ENCODE measurements at places on chromosomes 3 and 15. TPM values are rescaled to one million over a fixed set of nuclear protein-coding genes. Genes with fewer than 3 reads are reported as not detected.

Gene MAN2A2
- total RNA-seq: 89.0 TPM

Gene UBE3A
- total RNA-seq: 138 TPM

Gene TGM4
- 0.09 TPM for total RNA-seq

Gene DOCK3
- total RNA-seq: 21.4 TPM

Gene WDR93
- total RNA-seq: 0.34 TPM

Gene WNT7A
- 0.99 TPM for total RNA-seq

Gene MESP2
- total RNA-seq: not detected

Gene TM4SF18
- 0.14 TPM for total RNA-seq

Gene PLA2G4F
- total RNA-seq: 1.5 TPM

Gene FAM3D
- total RNA-seq: 0.16 TPM

Gene SPSB4
- 12.9 TPM for total RNA-seq

Gene ZNF770
- 77.8 TPM for total RNA-seq

Gene ZNF445
- 54.1 TPM for total RNA-seq

Gene FOXL2
- total RNA-seq: not detected

- no peak overlapping the region for H3K4me3 ChIP-seq
- DNase-seq: no peak
- H3K4me1 ChIP-seq: peaks cover 24% of the 10 kb centered on the region
- H3K27ac ChIP-seq: peak overlapping the region; percentile 48
These were observed 428.8 kb downstream of the PYDC2 start for GRCh38 chr3:191889756-191890155.

- H3K27ac ChIP-seq: no peak overlapping the region
- DNase-seq: no peak
- no peaks in the 10 kb centered on the region for H3K27me3 ChIP-seq
These were observed 21.8 kb downstream of the ATP2C1 start for GRCh38 chr3:130915567-130916292.

DNA sequence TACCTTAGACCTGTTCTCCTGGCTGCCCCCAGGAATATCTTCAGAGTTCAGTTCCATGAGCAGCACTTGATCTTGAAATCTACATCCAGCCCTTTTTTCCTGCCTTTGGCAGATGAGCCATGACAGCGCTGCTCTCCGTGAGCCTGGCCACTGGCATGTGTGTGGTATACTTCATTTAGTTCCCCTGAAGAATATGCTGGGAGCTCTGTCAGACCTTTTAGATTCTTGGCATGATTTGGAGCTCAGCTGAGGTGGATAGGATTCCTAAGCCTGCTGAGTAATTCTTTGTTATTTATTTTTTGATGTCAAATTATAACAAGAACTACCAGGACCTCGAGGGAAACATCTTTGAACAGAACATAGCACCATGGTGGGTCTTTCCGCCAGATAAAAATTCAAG, 121.7 kb downstream of the EDEM1 start:
- H3K4me3 ChIP-seq: no peak overlapping the region
- no peaks in the 10 kb centered on the region for H3K4me1 ChIP-seq
- no peaks in the 10 kb centered on the region for H3K36me3 ChIP-seq

- no peaks in the 10 kb centered on the region for H3K36me3 ChIP-seq
- H3K27ac ChIP-seq: no peak overlapping the region
- H3K4me3 ChIP-seq: no peak overlapping the region
- DNase-seq: no peak
These were observed 50.0 kb downstream of the SELENOT start for GRCh38 chr3:150653110-150653561.

DNA sequence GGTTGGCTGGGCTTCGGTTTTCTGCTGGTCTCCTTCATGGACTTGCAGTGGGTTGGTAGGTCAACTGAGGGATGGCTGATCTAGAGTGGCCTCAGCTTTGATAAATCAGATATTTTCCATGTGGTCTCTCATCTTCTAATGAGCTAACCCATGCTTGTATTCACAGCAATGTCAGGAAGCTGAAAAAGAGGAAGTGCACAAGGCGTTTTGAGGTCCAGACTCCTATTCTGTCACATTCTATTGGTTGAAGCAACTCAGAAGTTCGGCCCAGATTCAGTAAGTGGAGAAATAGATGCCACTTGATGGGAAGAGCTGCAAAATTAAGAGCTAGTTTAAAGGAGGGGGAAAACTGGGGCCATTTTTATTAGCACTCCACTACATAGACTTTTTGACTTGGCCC, 361.2 kb downstream of the DIPK2A start:
- no peaks in the 10 kb centered on the region for H3K27me3 ChIP-seq
- H3K4me1 ChIP-seq: no peaks in the 10 kb centered on the region
- H3K27ac ChIP-seq: no peak overlapping the region
- peaks cover 4% of the 10 kb centered on the region for H3K36me3 ChIP-seq

DNA sequence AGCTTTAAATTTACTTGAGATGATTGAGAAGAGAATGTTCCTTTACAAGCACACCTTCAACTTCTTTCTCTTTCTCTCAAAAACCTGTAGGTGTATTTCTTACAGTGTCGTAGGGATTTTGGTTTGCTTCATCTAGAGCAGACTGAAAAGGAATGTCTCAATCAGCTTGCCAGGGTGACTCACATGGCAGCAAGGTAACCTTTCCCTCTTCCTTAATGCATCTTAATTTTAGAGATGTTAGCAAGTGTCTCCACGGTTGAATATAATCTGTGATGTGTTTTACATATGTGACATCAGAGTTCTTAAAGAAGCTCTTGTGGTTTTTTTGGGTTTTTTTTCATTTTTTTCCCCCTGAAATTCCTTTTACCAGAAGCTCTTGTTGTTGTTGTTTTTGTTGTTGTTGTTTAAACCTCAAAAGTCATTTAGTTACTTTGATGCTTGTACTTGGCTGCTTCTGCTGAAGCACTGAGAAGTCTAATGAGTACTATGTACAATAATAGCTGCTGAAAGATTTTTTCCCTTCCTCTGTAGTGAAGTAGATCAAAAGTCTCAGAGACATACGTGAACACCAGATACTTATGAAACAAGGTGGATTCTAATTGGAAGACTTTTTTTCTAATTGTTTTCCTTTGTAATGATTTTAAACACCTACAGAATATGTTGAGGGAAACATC, 83.1 kb downstream of the RETNLB start:
- H3K4me3 ChIP-seq: no peak overlapping the region
- no peak overlapping the region for H3K27ac ChIP-seq
- peaks cover 50% of the 10 kb centered on the region for H3K36me3 ChIP-seq
- no peaks in the 10 kb centered on the region for H3K4me1 ChIP-seq
- DNase-seq: no peak

GRCh38 chr3:107542665-107543064, 19.9 kb downstream of the BBX start:
- no peak overlapping the region for H3K27ac ChIP-seq
- H3K27me3 ChIP-seq: no peaks in the 10 kb centered on the region

DNA sequence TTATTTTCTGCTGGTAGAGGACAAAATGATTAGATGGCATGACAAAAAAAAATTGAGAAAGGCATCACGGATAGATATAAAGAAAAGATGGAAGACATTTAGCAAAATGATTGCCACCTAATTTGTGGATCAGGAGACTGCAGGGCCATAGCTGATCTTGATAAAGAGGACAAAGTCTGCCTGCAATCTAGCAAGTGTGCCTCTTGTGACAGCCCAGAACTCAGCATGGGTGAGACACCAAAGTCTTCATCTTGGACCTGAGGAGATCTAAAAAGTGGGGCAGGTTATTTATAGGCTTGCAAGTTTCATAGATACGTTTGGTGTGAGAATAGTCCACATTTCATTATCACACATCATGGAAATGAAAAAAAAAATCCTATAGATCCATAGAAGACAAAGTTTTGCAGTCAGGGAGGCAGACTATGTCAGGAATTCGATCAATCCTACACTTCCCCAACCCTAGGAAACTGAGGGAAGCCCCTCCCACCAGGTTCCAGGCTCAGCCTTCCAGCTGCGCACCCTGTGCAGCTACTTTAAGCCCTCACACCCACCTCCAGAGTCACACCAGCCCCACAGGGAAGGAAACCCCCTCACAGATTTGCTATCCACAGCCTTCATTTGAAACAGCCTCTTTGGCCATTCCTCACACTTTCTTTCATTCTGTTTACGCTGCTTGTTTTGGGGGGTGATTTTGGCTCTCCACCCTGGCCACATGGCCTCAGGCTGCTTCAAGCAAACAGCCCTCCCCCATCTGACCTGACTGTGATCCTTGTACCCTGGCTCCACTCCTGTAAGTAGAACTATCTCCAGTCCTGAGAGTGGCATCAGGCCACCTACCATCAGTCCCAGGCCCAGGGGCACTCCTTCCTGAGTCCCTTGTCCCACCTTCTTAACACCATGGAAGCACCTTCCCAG, 28.1 kb upstream of the KLHL6 start:
- H3K27me3 ChIP-seq: peaks cover 11% of the 10 kb centered on the region
- H3K4me3 ChIP-seq: no peak overlapping the region
- H3K4me1 ChIP-seq: peaks cover 33% of the 10 kb centered on the region
- peak overlapping the region; percentile 52 for H3K27ac ChIP-seq

DNA sequence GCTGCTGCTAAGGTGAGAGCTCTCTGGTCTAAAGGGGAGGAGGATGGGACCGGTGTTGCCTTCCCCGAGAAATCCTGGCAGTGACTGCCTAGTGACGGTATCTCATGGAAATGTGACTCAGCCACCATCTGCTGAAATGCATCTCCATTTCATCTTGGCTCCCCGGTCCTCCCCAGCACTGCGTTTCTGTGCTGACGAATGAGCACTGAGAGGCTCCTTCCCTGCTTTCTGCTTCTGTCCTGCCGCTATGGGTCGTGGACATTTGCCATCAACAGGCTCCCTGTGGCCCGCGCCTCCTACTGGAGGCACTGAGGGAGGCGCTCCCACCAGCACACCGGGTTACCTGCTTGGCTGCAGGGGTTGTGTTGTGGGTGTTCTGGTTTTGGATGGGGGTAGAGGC, 13.5 kb upstream of the SEC13 start:
- no peaks in the 10 kb centered on the region for H3K36me3 ChIP-seq
- H3K27me3 ChIP-seq: peaks cover 54% of the 10 kb centered on the region
- H3K4me1 ChIP-seq: no peaks in the 10 kb centered on the region
- DNase-seq: no peak
- H3K4me3 ChIP-seq: no peak overlapping the region
- no peak overlapping the region for H3K27ac ChIP-seq

DNA sequence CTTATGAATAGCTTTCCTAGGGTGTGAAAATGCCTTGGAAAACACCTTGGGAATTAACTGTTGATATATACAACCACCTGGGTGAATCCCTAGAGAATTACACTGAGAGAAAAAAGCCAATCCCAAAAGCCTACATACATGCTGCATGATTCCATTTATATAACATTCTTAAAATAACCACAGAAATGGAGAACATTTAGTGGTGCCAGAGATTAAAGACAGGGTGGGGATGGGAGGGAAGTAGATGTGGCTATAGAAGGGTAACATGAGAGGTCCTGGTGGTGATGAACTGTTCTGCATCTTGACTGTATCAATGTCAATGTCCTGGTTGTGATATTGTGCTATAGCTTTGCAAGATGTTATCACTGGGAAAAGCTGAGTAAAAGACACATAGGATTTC, 291.0 kb downstream of the CLSTN2 start:
- H3K4me3 ChIP-seq: no peak overlapping the region
- H3K4me1 ChIP-seq: no peaks in the 10 kb centered on the region
- DNase-seq: no peak
- H3K36me3 ChIP-seq: peaks cover 1% of the 10 kb centered on the region
- peaks cover 2% of the 10 kb centered on the region for H3K27me3 ChIP-seq

DNA sequence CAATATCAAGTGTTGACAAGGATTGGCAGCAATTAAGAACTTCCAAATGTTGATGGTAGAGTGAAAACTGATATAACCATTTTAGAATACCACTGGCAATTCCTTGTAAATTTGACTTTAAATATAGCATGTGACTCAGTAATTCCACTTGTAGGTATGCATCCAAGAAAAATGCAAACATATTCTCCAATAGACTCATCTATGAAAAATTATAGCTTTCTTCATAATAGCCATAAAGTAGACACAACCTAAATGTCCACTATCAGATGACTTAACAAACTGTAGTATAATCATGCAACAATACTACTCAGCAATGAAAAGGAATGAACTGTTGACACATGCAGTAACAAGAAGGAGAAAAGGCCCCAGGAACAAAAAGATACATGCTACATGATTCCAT, 988.1 kb downstream of the FHIT start:
- H3K27me3 ChIP-seq: no peaks in the 10 kb centered on the region
- no peak overlapping the region for H3K27ac ChIP-seq
- DNase-seq: no peak
- no peaks in the 10 kb centered on the region for H3K36me3 ChIP-seq
- no peak overlapping the region for H3K4me3 ChIP-seq

DNA sequence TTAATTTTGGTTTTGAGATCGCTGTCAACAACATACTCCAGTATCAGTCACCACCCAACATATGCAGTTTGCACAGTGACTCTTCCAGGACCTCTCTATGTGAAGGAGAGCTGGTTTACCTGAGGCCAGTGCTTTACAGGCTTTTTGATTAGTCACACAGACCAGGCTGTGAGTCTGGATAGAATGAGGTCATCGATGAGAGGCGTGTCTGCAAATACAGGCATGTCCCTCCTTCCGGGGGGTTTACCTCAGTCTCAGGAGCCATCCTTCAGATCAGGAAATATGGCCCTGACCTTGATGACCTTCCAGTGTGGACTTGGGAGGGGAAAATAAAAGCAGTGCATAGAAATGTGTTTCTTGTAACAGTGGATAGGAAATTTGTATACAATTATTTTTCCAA, 46.9 kb downstream of the KBTBD12 start:
- DNase-seq: no peak
- no peak overlapping the region for H3K4me3 ChIP-seq
- peaks cover 10% of the 10 kb centered on the region for H3K4me1 ChIP-seq
- no peak overlapping the region for H3K27ac ChIP-seq
- H3K36me3 ChIP-seq: no peaks in the 10 kb centered on the region

GRCh38 chr3:143266927-143267326, 147.4 kb downstream of the CHST2 start:
- no peak overlapping the region for H3K27ac ChIP-seq
- H3K36me3 ChIP-seq: no peaks in the 10 kb centered on the region
- no peak overlapping the region for H3K4me3 ChIP-seq
- H3K27me3 ChIP-seq: no peaks in the 10 kb centered on the region
- no peak for DNase-seq

GRCh38 chr3:133663569-133664313, 2.0 kb upstream of the TOPBP1 start:
- DNase-seq: no peak
- H3K4me3 ChIP-seq: peak overlapping the region; percentile 31
- H3K36me3 ChIP-seq: peaks cover 4% of the 10 kb centered on the region
- peak overlapping the region; percentile 67 for H3K27ac ChIP-seq
- peaks cover 35% of the 10 kb centered on the region for H3K4me1 ChIP-seq
- H3K27me3 ChIP-seq: no peaks in the 10 kb centered on the region

DNA sequence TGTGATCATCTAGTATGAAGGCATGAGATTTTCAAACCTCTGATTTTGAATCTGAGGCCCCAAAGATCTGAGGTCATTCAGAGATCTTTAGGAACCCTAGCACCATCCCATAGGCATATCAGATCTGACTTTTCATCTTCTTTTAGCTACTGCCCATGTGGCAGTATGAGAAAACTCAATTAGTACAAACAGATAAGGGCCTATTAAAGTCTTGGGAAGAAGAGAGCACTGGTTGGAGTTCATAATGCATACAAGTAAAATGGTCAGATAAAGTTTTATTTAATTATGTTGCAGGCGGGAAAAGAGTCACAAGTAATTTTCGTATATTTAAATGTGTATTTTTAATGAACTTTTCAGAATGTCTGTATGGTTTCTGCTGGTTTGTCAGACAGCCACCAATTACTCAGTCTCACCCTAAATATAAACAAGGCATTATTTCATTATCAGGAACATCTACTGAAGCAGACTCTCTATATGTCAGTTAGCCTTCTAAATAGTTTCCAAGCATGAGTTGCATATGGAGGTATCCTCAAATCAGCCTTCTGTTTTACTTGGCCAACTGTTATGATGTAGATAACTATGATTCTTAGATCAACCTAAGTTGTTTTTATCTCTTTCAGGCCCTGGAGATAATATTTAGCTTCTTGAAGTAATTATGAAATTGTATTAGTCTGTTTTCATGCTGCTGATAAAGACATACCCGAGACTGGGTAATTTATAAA, 340.3 kb upstream of the TBC1D5 start:
- H3K4me1 ChIP-seq: peaks cover 63% of the 10 kb centered on the region
- H3K36me3 ChIP-seq: peaks cover 2% of the 10 kb centered on the region
- H3K27me3 ChIP-seq: no peaks in the 10 kb centered on the region
- no peak for DNase-seq
- H3K4me3 ChIP-seq: no peak overlapping the region
